COR-L47 (cell line): ENCODE measurements at places on chromosomes 13 and 19.

GRCh38 chr13:114067886-114068651, 64.4 kb downstream of the RASA3 start:
- no peak for DNase-seq

- DNase-seq, result no peak
These were observed 51.1 kb downstream of the FAM216B start for GRCh38 chr13:42832341-42833096.

DNA sequence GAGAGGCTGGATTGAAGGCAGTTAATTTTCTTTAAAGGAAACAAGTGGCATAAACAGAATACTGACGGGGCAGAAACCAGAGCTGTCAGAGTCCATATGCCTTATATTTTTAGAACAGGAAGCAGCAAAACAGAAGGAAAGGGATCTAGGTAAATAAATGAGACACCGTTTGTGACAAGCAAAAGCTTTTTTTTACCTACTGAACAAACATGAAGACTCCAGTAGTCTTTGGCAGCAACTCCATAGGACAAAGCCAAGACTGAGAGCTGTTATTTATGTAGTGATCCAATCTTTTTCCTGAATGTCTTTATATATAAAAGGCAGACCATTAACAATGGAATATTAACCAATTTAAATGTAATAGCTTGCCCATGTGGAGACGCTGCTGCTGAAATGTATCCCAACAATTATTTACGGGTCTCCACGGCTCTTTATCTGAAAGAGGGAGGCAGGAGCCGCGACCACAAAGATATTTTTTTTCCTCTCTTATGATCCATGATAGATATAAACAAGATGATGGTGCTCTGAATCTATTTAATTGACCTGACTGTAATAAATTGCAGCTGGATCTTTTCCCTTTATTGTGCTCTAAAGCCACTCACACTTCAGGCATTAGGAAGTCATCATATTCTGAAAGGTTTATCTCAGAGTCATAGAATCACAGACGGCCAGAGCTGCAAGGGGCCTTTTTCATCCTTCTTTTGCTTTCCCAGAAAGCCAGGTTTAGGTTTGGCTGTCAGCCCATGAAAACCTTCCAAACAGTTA, 687.8 kb downstream of the EFNB2 start:
- peak; percentile 71 for DNase-seq

- DNase-seq, result no peak
These were observed 39.2 kb upstream of the CSNK1A1L start for GRCh38 chr13:37144661-37145060.

- no peak for DNase-seq
These were observed 185.2 kb downstream of the KLF12 start for GRCh38 chr13:73948848-73949529.

- no peak for DNase-seq
These were observed 961.9 kb downstream of the DIAPH3 start for GRCh38 chr13:59201841-59202240.

DNA sequence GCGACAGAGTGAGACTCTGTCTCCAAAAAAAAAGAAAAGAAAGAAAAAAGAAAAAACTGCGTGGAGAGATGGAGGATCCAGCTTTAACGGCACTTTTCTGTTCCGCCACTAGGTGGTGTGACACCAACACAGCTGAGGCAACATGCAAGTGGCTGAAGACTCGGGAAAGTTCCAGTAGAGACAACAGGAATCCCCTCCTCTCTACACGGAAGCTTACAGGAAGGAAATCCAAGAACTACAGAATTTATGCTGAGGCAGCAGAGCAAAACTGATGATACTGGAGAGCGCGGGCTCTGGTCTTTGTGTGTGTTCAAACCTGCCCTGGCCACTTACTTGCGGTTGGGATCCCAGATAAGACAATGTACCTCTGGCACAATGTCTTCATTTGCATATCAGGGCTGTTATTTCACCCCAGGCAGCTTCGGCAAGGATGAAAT, 9.9 kb downstream of the RANBP3 start:
- DNase-seq, result peak; percentile 45

- DNase-seq, result peak; percentile 58
These were observed 9.8 kb downstream of the KBTBD6 start for GRCh38 chr13:41122838-41123237.

DNA sequence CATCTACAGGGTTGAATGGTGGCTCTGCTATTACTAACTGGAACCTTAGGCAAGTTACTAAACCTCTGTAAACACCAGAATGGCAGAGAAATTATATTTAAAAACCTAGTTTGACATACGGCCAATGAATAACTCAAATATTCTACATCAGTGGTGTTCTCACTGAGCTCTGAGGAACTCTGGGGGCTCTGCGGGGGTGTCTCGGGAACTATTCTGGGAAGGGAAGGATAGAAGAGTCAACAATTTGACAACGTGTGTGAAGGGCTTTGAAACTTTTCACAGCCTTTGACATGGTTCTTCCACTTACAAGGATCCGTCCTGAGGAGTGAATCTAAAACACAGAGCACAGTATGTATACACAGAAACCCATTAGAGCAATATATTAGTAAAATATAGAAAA, 38.7 kb downstream of the SOHLH2 start:
- no peak for DNase-seq

DNA sequence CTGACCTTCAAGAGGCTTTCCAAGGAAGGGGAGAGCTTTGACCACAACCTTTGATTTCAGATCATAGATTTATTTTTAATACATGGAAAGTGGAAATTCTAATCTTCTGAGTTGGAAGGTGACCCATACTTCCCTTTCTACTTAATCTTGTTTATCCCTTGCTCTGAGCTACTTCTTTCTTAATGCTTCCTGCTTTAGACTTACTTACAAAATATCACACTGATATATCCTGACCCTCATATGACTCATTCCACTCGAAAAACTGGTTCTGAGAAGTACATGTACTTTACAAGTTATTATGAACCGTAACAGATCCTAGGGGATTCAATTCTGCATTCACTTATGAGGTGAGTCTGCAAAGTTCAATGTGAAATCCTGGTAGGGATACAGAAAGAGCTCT, 76.2 kb upstream of the IRS2 start:
- no peak for DNase-seq

DNA sequence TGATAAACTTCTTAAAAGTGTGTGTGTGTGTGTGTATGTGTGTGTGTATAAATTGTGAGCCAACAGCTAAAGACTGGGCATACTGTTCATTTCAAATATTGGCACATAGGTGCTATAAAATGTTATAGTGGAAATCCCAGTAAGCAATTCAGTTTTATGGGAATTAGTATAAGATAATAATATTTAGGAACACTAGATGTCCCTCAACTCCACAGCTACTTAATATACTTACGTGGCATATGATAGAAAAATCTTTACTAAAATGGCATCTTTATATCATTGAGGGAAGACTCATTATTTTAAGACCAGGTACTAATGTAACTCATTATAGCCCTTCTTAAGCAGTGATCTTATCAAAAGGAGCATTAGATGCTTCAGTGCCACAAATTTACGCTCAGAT, 266.2 kb downstream of the MAB21L1 start:
- peak; percentile 9 for DNase-seq

- DNase-seq, result no peak
These were observed 114.4 kb upstream of the IRS2 start for GRCh38 chr13:109900741-109901140.

GRCh38 chr13:111153279-111153976, 38.3 kb downstream of the ARHGEF7 start:
- DNase-seq, result peak; percentile 93

GRCh38 chr19:28074773-28075172, 1138.2 kb downstream of the UQCRFS1 start:
- DNase-seq, result no peak

DNA sequence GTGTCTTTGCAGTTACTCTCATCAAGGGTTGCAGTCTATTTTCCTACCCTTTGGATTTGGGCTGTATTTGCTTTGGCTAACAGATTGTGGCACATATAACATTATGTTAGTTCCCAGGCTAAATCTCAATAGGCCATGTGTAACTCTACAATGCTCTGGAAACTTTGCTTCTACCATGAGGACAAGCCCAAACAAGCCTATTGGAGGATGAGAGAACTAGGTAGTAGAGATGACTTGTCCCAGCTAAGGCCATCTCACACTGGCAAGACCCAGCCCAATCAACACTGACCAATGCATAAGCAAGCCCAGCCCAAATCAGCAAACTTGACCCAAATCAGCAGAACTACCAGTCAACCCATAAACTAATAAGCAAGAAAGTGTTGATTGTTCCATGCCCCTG, 311.8 kb downstream of the NDFIP2 start:
- DNase-seq, result no peak

- DNase-seq, result no peak
These were observed 10.6 kb downstream of the ONECUT3 start for GRCh38 chr19:1763648-1764639.

GRCh38 chr19:55196803-55197202, 12.5 kb downstream of the PTPRH start:
- no peak for DNase-seq

DNA sequence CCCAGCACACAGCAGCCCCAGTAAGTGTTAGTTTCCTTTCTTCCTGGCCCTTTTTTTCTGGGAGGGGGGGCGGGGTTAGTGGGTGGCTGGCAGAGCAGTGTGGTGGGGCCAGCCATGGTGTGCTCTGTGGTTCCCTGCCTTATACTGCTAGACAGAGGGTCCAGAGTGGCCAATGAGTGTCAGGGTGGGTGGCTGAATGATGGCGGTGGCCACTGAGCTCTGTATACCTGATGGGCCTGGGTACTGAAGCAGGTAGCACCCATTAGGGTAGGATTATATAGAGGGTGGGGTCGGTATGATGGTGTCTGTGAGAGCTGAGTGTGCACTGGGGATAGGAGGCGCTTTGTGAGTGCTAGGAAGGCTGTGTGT, 13.8 kb downstream of the CIC start:
- DNase-seq, result no peak

DNA sequence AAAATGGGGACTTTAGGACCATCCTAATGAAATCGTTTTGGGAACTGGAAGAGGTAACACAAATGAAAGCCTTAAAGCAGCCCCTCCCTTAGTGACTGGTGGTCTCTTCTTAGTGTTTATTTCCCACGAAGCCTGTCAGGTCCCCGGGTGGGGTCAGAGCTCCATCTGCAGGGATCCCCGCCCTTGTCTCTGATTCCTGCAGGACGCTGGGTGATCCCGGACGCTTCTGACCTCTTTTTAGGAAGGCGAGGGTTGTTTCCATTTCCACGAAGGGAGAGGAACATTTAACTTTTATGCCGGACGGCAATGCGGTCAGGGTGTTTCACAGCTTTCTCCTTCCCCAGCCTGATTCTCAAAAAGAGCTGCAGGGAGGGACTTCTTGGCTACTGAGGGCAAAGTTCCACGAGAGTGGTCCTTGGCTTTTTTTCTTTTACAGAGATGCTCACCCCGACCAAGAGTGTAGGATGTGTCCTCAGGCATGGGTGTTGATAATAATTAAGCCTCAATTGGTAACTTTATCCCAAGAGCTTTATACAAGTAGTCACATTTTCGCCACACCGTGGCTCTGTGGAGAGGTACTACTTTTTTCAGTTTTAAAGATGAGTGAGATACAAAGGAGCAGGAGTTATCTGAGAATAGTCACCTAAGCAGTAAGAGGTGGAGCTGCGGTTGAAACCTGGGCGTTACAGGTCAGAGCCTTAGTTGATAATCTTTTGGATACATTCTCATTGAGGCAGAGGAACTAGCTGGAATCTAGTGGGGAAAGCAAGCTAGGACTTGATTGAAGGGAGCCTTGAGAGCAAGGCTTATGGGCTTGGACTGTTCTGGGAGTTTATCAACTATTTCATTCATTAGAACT, 813 bp downstream of the ZNF284 start:
- DNase-seq, result no peak

GRCh38 chr13:92473765-92474475, 752.7 kb upstream of the GPC6 start:
- no peak for DNase-seq

GRCh38 chr13:49939321-49939720, 3.2 kb upstream of the SPRYD7 start:
- no peak for DNase-seq

- no peak for DNase-seq
These were observed 24.8 kb downstream of the RANBP3 start for GRCh38 chr19:5953030-5953589.

GRCh38 chr13:52644108-52644507, 1.9 kb downstream of the HNRNPA1L2 start:
- DNase-seq, result no peak

DNA sequence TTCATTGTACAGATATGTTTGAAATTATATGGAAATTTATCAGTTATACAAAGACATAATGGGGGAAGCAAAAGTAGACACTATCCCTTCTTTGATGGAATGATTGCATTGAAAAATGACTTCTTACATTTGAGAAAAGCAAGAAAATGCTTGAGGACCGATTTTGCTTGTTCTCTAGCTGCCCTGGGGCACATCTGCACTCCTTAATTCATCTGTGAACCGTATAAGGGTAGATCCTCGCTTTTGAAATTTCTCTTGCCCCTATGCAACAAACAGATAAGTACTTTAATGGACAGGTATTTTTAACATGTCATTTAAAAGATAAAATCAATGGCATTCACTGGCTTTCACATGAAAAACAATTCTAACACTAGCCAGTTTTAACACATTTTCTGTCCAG, 13.5 kb upstream of the MLNR start:
- DNase-seq, result no peak

GRCh38 chr13:59879281-59879680, 284.4 kb downstream of the DIAPH3 start:
- no peak for DNase-seq

- peak; percentile 66 for DNase-seq
These were observed 4.0 kb upstream of the ZFP36 start for GRCh38 chr19:39402346-39403300.

- no peak for DNase-seq
These were observed 382.8 kb downstream of the TSHZ3 start for GRCh38 chr19:30966486-30966885.

DNA sequence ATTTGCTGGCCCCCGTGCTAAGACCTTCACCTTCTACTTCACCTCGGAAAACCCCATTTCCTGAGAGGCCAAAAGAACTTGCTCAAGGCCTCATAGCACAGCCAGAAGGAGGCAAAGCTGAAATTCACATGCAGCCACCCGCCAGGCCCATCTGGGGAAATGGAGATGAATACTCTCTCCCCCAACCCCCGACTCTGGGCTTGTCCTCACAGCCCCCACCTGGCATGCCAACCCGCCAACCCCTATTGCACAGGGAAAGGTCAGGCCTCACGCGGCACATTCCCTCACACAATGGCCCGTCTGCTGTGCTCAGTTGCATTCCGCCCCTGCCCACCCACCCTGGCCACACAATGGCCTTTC, 3.2 kb downstream of the PRX start:
- DNase-seq, result no peak

- no peak for DNase-seq
These were observed 3.0 kb downstream of the OPA3 start for GRCh38 chr19:45581576-45581975.

DNA sequence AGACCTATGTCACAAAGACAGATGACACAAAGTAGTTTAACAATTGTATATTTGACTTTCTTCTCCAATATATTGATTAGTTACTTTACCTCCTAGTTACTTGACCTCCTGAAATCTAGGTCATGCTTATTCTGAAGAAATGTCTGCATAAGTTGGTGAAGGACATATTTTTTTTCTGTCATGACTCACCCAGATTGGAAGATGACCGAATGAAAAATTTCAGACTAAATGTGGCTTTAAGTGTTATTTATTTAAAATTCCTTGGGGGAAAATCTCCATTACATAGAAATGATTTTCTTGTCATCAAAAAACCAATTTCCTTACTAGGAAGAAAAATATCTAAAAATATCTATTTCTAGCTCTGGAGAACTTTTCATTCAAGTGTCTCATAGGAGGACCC, 217.1 kb downstream of the POSTN start:
- no peak for DNase-seq
